ENCODE measurements at places on chromosomes 1 and 21.

DNA sequence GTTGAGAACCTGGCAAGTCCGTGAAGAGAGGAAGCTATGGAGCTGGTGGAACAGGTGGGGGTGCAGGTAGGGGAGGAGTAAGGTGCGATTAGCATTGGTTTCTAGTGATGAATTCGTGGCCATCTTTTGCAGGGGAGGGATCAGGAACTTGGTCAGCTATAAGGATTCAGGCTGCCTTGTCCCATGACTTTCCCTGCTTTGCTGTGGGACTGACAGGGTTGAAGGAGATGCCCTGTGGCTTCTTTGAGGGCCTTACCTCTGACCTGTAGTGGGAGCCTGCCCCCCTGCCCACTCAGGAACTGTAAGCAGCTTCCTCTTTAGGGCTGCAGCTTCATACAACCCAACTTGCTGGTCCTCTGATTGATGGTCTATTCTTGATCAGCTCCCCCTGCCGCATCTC is 84.7 kb upstream of the CD34 start:
- DNase-seq, result no peak

- DNase-seq, result no peak
Observed at GRCh38 chr1:39178541-39179431, 25.7 kb upstream of the MACF1 start.

- peak; percentile 33 for DNase-seq
Observed at GRCh38 chr1:14915356-14916054, 238.0 kb upstream of the TMEM51 start.

GRCh38 chr1:226610671-226611070 is 62.1 kb downstream of the STUM start:
- DNase-seq, result no peak

GRCh38 chr1:47782414-47783166 is 214.6 kb downstream of the TRABD2B start:
- DNase-seq, result no peak

DNA sequence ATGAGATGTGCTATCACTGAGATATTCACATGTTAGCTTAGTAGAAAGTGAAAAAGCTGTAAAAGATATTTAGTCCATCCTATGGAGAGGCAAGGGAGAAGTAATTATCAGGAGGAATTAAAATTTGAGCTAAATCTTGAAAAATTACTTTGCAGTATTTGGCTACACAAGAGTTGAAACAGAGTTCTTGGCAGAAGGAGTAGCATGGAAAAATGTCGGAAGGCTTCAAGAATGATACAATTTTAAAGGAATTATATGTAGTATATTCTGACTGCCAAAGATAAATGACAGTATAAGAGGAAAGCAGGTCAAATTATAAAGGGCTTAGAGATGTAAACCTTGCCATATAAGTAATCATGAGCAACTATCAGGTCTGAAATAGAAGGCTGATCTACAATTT is 518.9 kb downstream of the BRINP3 start:
- DNase-seq, result no peak

GRCh38 chr1:200179126-200179780 is 151.7 kb downstream of the NR5A2 start:
- no peak for DNase-seq

DNA sequence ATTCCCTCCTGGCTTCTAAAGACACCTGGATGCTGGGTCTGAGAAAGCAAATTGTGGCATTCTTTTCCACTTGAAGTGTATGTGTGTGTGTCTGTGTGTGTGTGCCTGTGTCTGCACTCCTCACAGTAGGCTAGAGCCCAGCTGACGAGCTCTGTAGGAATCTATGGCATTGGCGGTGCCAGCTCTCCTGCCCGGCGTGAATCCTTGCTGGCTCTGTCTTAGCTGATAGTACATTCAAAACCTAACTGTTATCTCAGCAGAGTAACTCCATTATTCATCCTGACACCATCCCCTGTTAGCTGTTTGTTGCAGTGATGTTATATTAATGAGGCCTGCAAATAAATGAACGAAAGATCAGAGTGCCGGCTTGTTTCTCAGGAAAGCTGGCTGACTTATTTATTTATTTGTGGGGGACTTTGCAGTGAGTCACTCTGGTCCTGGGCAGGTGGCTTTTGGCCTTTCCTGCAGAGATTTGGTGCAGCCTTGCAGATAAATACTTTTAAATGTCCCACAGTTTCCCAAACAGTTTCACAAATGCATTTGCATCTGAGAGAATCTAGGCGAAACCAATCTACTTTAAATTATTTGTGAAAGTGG is 160.6 kb upstream of the CD34 start:
- DNase-seq, result no peak

GRCh38 chr1:37038227-37039093 is 4.1 kb upstream of the GRIK3 start:
- DNase-seq, result no peak

- peak; percentile 52 for DNase-seq
Observed at GRCh38 chr1:196372896-196373536, 235.2 kb downstream of the KCNT2 start.

GRCh38 chr1:157944663-157945280 is 48.7 kb upstream of the KIRREL1 start:
- DNase-seq, result peak; percentile 7

DNA sequence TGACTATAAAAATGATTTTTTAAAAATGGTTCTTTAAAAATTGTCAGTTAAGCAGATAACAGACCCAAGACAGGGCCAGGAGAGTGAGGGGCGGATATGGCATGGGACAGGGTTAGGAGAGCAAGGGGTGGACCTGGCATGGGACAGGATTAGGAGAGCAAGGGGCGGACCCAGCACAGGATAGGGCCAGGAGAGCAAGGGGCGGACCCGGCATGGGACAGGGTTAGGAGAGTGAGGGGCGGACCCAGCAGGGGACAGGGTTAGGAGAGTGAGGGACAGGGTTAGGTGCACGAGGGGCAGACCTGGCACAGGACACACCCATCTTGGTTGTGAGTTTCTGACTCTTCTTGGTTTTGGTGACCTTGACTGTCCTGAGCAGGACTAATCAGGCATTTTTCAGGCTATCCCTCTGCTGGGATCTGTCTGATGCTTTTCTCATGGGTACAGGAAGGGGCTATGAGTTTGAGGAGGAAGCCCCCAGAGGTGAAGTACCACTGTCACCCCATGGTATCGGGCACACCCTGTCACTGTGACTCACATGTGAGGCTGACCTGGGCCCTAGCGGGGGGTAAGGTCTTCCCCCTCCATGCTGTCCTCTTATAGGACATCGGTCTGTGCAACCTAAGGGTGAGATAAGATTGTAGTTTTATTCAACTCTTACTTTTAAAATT is 159.0 kb upstream of the COL6A1 start:
- no peak for DNase-seq

DNA sequence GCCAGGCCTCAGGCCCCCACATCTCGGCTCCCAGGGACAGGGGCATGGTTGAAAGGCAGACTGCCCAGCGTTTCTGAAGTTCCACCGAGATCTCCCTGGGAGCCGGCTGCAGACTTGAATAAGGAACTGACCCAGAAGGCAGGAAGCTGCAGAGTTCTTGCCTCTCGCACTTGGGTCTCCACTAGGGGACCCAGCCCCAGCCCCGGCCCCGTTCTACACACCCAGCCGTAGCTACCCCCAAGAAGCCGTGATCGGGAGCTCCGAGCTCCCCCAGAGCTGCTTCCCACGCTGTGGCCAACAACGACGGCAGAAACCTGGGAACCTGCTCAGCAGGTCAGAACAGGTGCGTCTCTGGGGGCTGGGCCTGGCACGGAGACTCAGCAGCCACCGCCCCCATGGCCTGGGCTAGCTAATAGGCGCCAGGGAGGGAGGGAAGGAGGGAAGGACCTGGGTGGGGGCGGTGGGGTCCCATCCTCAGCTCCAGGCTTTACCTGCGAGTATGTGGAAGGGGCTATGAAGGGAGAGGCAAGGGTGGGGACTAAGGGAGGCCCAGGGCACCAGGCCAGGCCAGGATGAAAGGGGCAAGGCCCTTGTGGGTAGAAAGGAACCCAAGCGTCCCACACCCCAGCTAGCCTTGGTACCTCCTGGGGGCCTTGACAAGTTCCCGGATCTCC is at the start of gene NECTIN4:
Gene NECTIN4, minus strand, starts transcription at position 308 of the 674 bp plus-strand sequence. Its CDS starts 262 bp downstream, at position 46.
- no peak for DNase-seq

DNA sequence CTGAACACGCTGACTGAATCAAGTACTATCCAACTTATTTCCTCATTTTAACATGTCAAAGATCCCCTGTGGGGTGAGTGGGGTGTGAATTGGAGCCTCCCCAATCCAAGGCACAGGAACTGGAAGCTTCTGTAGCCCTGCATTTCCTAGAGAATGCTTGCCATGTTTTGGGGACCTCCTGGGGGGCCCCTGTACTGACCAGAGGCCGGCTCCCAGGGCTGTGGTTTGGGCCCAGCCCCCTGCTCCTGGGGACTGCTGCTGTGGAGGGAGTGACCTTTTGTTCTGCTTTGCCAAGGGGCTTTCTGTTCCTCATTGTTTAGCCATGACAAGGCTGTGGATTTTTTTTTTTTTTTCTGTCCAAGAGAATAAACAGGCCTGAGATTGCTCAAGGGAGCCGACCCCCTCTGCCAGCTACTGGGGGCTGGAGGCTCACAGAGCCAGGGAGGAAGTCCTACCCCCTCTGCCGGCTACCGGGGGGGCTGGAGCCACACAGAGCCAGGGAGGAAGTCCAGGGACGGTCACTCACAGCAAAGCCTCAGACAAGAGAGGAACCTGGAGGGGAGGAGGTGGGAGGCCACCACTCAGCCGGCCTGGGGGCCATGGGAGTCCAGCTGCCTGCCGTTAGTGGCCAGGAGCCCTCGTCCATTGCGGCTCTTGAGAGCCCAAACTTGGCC is 17.4 kb downstream of the TNFRSF1B start:
- DNase-seq, result peak; percentile 21

GRCh38 chr1:66452982-66453381 is 81.0 kb upstream of the SGIP1 start:
- DNase-seq, result no peak

GRCh38 chr1:119086830-119087229 is 53.6 kb downstream of the WARS2 start:
- DNase-seq, result no peak

DNA sequence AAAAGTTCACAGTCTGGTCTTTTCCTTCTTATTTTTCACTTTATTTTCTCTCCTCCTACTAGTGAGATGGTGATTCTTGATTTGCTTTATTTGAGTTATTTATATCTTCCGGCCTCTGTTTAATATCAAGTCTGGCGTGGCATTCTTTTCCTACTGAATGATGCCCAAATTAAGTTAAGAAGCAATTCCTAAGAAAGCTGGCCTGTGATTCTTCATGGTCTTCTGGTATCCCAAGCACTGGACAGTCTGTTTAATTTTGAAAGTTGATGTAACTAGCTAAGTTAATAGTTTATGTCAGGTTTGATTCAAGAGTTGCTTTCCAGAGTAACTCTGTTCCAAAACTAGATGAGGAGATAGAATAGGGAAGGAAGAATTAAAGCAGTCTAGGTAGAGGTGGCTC is 9.2 kb upstream of the ENAH start:
- no peak for DNase-seq

GRCh38 chr1:32516402-32516801 is 22.8 kb upstream of the ZBTB8A start:
- DNase-seq, result no peak
